ENCODE measurements at places on chromosomes 12 and 14.

GRCh38 chr12:4118017-4118510 lies 155.5 kb upstream of the CCND2 start:
- peak; percentile 53 for DNase-seq

GRCh38 chr12:121568971-121569751 lies 11.7 kb downstream of the KDM2B start:
- no peak for DNase-seq

- no peak for DNase-seq
These were observed 47.9 kb downstream of the NUAK1 start for GRCh38 chr12:106090591-106091445.

GRCh38 chr14:100321473-100322137 lies 1.5 kb upstream of the SLC25A47 start:
- no peak for DNase-seq

DNA sequence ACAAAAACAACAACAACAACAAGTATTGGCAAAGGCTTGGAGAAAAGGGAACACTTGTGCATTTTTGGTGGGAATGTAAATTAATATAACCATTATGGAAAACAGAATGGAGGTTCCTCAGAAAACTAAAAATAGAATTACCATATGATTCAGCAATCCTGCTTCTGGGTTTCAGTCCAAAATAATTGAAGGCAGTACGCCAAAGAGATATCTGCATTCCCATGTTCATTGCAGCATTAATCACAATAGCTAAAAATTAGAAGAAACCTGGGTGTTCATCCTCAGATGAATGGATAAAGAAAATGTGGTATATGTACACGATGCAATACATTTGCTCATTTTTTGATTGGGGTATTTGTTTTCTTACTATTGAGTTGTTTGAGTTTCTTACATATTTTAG lies 813.0 kb downstream of the NRXN3 start:
- no peak for DNase-seq

- DNase-seq = peak; percentile 53
These were observed 97.4 kb downstream of the RFLNA start for GRCh38 chr12:124392271-124392666.

- no peak for DNase-seq
These were observed 269.5 kb downstream of the FBXL14 start for GRCh38 chr12:1324910-1325309.

DNA sequence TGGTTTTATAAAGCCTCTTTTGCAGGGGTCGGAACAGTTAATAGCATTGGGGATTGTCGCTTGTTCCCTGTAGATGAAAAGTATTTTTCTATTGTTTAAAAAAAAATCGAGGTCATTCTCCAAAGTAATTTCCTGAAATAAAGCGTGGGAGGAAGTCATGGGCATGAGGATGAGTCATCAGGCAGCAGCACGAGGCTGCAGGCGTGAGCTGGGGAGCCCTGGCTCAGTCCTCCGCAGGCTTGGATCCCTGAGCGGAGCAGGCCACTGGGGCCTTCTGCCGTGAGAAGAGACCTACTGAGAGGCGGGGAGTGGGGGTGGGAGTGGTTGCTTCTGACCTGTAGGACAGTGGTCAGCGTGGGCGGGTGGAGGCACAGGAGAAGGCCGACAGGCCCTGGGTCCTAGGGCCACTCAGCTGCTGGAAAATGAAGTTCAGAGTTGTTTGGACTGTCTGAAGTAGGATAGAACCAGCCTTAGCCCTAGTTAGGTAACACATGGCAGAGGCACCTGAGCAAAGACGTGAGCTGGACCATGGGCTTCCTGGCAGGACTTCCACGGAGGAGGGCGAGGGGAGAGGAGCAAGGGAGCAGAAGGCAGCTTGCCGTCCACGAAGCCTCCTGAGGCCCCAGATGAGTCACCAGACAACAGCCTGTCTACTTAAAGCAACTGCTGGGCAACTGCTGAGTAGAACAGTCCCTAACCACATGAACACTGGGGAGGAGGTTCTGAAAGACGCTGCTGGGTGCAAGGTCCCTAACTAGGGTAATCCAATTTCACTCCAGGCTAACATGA lies 21.1 kb upstream of the LGALS3 start:
- DNase-seq = peak; percentile 72

DNA sequence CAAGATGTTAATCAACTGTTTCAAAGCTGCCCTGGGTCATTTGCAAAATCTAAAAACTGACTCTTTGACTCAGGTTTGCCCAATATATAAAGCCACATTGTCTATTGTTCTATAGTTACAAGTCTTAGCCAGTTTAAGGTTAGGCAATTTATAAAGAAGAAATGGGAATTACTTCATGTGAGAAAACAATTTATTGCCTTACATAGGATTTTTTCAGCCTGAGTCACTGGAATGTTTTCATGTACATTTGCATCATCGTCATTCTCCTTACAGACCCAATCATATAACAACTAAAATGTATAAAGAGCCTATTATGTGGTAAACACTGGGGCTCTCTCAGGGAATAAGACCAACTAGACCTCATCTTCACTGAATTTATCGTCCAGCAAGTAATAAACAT lies 100.3 kb upstream of the PLEKHG7 start:
- no peak for DNase-seq

- no peak for DNase-seq
These were observed 3.5 kb upstream of the LPAR5 start for GRCh38 chr12:6639151-6639801.

GRCh38 chr12:130253866-130254265 lies 83.8 kb upstream of the PIWIL1 start:
- DNase-seq = no peak

GRCh38 chr12:2009623-2010022 lies 5.4 kb upstream of the DCP1B start:
- DNase-seq = no peak

DNA sequence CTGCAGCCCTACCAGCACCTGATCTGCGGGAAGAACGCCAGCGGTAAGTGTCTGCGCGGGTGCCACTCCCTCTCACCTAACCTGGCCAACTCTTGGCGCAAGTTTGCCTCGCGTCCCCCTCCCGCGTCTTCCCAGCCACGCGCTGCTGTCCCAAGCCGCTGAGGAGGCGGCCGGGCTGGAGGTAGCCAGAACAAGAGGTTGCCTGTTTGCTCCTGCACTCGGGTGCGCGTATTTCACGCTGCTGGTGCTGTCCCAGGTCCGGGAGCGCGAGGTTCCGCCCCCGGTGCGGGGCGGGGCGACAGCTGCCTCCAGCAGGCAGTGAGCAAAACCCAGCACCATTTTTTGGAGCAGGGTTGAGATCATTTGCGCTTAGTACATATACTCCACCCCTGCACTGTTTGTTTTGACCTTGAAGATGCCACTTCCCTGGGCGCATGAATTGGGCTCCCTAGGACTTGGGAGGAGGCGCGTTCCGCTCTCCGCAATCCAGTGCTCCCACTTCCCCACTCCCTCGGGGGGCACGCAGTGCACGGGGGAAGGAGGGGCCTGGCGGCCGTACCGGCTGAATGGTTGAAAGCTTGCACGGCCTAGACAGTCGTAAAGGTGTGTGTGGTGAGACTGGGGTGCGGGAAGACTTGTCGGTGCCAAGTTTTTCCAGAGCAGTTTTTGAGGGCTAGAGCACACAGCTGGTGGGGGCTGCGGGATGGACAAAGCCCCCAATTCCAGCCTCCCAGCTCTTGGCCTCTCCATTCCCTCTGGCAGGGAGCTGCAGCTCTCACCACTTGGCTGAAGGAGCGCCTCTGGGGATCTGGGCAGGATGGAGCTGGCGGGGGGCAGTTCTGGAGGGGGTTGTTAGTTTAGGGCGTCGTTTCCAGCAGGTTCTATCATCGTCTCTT lies 226.9 kb upstream of the CRY1 start:
- peak; percentile 37 for DNase-seq

GRCh38 chr12:55637467-55637866 lies 775 bp downstream of the OR10P1 start:
- DNase-seq = no peak

DNA sequence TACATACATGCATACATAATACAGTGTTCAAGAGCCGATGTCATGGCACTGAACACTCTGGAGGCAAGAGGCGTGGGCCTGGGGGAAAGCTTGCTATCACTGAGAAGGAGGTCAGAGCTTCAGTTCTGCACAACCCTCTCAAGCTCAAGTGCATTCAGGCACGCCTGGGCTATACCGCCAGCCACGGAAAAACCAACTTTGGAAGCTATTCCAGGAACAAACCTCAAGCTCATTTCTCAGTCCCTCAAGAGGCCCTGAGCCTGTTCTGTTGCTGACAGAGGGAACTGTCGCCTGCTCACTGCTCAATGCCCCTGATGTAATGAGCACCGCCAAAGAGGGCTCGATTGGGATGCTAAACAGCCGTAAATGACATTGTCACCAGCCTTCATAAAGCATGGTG lies 9.2 kb downstream of the NOS1 start:
- no peak for DNase-seq

GRCh38 chr14:30507209-30507608 lies 51.7 kb upstream of the G2E3 start:
- DNase-seq = no peak

GRCh38 chr14:94337274-94337673 lies 14.1 kb upstream of the SERPINA6 start:
- DNase-seq = no peak

GRCh38 chr14:59087240-59087639 lies 101.2 kb upstream of the DAAM1 start:
- DNase-seq = no peak

- no peak for DNase-seq
These were observed 16.5 kb downstream of the NINJ2 start for GRCh38 chr12:646442-647384.

GRCh38 chr14:77603654-77604255 lies 12.7 kb downstream of the SPTLC2 start:
- DNase-seq = no peak

DNA sequence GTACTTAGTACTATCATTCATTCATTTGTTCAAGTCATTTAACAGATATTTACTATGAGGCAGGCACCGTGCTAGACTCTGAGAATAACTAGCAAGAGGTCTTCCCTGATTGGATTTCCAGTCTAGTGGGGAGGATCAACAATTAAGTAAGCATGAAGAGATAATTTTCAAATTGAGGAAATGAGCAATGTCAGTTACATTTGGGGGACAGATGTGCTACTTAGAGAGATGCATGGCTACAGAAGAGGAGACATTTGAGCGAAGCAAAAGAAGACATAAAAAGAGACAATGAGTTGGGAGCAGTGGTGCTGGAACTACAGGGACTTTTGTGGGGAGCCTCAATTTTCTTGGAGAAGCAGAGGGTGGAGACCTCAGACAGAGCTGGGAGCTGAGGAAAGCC lies 7.7 kb downstream of the KCNA5 start:
- no peak for DNase-seq

- no peak for DNase-seq
These were observed 5.1 kb downstream of the TRMT61A start for GRCh38 chr14:103533999-103534575.

- DNase-seq = no peak
These were observed 67.1 kb upstream of the SRSF5 start for GRCh38 chr14:69699748-69700303.

DNA sequence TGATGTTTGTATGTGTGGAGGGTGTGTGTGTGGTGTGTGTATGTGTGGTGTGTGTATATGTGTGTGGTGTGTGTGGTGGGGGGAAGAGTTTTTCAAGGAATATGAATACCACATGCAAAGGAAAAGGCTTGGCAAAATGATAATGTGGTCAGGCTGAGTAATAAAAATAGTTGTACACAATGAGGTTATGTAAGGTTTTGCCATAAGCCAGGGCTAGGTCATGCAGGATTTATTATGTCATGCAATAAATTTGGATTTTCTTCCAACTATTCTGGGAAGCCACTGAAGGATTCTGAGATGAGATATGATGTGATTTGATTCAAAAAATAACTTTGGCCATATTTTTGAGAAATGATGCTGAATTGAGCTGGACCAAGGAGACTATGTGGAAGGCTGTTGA lies 1191.6 kb upstream of the SEL1L start:
- no peak for DNase-seq

GRCh38 chr12:953776-954175 lies 4.3 kb upstream of the RAD52 start:
- DNase-seq = no peak

DNA sequence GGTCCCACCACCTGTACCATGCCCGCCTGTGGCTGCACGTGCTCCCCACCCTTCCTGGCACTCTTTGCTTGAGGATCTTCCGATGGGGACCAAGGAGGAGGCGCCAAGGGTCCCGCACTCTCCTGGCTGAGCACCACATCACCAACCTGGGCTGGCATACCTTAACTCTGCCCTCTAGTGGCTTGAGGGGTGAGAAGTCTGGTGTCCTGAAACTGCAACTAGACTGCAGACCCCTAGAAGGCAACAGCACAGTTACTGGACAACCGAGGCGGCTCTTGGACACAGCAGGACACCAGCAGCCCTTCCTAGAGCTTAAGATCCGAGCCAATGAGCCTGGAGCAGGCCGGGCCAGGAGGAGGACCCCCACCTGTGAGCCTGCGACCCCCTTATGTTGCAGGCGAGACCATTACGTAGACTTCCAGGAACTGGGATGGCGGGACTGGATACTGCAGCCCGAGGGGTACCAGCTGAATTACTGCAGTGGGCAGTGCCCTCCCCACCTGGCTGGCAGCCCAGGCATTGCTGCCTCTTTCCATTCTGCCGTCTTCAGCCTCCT lies 1.1 kb downstream of the INHBE start:
- DNase-seq = peak; percentile 61

DNA sequence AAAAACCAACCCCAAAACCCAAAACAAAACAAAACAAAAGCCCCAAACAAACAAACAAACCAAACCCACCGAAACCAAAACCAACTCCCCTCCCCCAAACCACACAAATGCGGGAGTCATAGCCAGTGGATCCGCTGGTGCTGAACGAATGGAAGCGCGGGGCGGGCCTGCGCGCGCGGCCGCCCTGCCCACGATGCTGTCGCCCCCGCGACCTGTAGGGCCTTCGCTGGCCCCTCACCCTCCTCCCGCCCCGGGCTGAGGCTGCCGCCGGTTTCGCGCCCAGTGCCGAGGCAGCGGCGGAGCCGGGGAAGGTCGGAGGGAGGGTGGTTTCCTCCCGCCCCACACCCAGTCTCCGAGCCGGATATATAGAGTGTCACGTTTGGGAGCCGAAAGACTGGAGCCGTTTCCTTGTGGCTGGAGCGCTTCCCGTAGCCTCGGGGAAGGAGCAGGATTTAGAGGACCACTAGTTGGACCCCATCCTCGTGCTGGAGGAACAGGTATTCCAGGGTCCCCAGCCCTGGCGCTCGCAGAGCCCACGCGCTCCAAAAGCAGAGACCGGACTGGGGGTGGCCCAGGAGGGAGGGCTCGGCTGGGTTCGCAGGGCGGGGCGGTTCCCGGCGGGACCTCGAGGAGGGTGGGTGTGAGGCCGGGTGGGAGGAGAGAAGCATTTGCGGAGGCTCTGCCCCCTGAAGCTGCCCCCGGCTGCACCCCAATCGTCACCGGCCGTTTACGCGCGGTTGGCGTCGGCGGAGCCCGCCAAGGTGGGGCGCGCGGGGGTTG lies at the start of gene FAR2:
Gene FAR2, plus strand, starts transcription at position 368 of the 780 bp plus-strand sequence. CDS start 121,172 bp downstream, outside the sequence.
- peak; percentile 53 for DNase-seq

- DNase-seq = no peak
These were observed 27.0 kb downstream of the SINHCAF start for GRCh38 chr12:31298922-31299321.

GRCh38 chr12:113748707-113749432 lies 217.3 kb downstream of the RBM19 start:
- no peak for DNase-seq

GRCh38 chr12:48980953-48981756 lies 3.0 kb downstream of the WNT1 start:
- peak; percentile 58 for DNase-seq

- no peak for DNase-seq
These were observed 8.8 kb downstream of the AICDA start for GRCh38 chr12:8603856-8604255.
